ENCODE measurements at places on chromosomes 11 and 22.

- DNase-seq = no peak
Observed at GRCh38 chr11:59573216-59573615, 42.4 kb downstream of the OSBP start.

- no peak for DNase-seq
Observed at GRCh38 chr11:27205779-27206570, 157.0 kb downstream of the CCDC34 start.

- no peak for DNase-seq
Observed at GRCh38 chr22:25210793-25211192, 8.6 kb upstream of the CRYBB2 start.

- DNase-seq = no peak
Observed at GRCh38 chr11:106695506-106695905, 322.8 kb downstream of the GUCY1A2 start.

GRCh38 chr11:22670830-22671229 lies 4.4 kb downstream of the GAS2 start:
- DNase-seq = no peak

DNA sequence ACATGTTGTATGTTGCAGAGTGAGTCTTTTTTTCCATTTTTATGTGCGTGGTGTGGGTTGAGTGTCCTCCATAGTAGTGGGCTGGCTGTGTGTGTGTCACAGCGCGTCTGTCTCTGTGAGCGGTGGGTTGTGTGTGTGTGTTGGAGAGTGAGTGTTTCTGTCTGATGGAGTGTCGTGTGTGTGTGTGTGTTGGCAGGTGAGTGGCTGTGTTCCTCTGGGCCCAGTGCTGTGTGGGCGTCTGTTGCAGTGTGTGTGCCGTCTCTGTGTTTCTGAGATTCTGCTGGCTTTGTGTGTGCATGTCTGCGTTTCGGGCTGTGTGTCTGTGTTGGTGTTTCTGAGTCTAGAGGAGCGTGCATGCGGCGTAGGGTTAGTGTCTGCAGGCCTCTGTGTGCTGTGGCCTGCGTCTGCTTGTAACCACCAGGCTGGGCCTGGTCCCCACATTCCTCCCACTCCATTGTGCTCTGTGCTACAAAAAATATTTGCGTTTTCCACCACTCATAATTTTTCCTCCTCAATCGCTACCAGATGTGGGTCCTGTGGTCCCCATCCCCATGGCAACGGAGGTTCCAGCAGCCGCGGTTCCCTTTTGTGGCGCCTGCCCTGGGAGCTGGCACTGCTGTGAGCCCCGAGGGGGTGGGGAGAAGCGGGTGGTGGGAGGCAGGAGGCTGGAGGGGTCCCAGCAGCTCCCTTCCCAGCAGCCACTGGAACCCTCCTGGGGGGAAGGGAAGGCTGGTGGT lies 15.2 kb downstream of the SCARF2 start:
- no peak for DNase-seq

All from esophagus squamous epithelium (tissue), 5 donors.